ENCODE measurements at places on chromosomes 2 and 18.

DNA sequence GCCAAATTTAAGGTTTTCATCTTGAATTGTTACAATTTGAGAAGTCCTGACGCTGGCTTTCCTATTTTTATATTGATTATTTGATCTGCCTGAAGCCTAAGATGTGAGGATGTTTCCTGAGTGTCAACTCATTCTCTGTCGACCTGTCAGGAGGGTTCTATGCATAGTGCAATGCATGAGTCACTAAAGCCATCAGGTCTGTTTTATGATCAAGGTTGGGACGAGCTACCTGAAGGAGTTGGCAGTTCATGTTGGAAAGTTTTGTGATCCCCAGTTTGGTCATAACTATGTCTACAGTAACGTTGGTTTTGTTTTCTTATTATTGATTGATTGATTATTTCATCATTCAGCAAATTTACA, 71.2 kb downstream of the NABP1 start:
- H3K36me3 ChIP-seq, result no peaks in the 10 kb centered on the region
- H3K4me3 ChIP-seq, result no peak overlapping the region
- no peak overlapping the region for H3K27ac ChIP-seq
- no peak for DNase-seq
- H3K4me1 ChIP-seq, result no peaks in the 10 kb centered on the region

- H3K27ac ChIP-seq, result no peak overlapping the region
- H3K36me3 ChIP-seq, result no peaks in the 10 kb centered on the region
- no peaks in the 10 kb centered on the region for H3K27me3 ChIP-seq
These were observed 241.2 kb downstream of the SLC4A3 start for GRCh38 chr2:219868635-219869034.

DNA sequence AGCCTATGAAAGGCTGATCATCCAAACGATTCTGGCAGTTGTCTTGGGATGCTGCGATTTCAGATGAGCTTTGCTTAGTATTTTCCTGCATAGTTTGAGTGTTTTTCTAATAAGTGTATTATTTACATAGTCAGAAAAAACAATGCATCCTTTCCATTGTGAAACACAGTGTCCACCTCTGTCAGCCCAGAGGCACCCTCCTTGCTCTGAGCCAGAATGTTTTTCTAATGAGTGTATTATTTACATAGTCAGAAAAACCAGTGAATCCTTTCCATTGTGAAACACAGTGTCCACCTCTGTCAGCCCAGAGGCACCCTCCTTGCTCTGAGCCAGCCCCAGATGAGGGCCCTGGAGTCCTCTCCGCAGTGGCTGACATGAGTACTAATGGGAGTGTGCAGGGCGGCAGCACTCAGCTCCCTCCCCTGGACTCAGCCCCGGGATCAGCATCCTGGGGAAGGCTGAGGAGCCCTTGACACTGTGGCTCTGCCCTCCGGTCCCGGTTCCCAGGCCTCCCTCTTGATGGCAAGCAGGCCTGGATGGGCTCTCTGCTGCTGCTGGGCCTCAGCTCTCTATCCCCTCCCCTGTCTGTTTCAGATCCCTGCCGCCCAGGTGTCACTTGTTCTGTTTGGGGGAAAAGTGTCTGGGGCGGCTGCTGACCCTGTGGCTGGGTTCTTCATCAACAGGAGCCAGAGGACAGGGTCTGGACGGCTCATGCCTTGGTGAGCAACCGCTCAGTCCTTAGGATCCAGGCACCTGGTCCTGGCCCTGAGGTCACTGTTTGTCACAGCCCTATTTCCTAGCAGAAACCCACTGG, 5.9 kb downstream of the MFSD2B start:
- H3K4me1 ChIP-seq, result peaks cover 4% of the 10 kb centered on the region
- H3K27ac ChIP-seq, result no peak overlapping the region
- no peaks in the 10 kb centered on the region for H3K27me3 ChIP-seq
- no peaks in the 10 kb centered on the region for H3K36me3 ChIP-seq

DNA sequence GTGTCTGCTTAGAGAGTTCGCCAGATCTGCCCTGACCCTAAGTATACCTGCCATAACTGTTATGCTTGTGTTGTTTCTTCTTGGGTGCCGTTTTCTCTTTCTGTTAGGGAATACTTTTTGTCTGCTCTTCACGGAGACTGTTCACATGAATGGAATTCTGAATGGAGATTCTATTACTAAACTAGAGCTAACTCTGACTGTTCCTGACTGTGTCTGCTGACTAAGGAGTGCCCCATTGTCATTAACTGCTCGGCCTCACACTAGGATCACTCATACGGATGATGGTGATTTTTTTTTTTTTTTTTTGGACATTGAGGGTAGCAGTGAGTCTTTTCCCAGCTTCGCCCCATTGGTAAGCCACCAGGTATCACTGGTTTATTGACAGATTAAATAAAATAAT, 104.8 kb upstream of the SLC8A1 start:
- DNase-seq, result no peak
- no peaks in the 10 kb centered on the region for H3K4me1 ChIP-seq
- no peaks in the 10 kb centered on the region for H3K36me3 ChIP-seq
- H3K27me3 ChIP-seq, result no peaks in the 10 kb centered on the region
- H3K27ac ChIP-seq, result no peak overlapping the region

DNA sequence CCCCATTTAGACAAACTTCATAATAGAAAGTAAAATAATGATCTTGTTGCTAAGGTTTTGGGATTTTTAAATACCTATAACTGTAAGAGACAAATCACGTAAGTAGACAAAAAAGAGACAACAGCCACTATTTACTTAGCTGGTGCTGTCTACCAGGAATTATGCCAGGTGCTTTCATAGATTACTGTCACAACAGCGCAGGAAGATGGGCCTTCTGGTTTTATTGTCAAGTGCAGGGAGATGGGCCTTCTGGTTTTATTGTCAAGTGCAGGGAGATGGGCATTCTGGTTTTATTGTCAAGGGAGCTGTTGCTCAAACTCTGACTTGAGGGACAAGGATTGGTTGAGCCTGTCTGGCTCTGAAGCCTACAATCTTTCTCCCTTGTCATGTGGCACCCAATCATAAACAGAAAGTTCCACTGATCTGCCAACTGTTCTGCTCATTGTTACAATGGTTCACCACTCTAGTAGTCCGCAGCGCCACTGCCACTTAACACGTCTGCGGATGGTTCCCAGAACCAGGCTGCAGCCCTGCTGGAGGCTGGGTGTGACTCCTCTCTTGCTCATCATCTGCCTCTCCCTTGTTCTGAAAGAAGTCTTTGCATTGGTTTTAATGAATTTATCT, 95.0 kb downstream of the RNF144A start:
- peaks cover 6% of the 10 kb centered on the region for H3K4me1 ChIP-seq
- no peak overlapping the region for H3K4me3 ChIP-seq
- H3K36me3 ChIP-seq, result peaks cover 5% of the 10 kb centered on the region
- no peaks in the 10 kb centered on the region for H3K27me3 ChIP-seq
- no peak overlapping the region for H3K27ac ChIP-seq

- H3K27ac ChIP-seq, result no peak overlapping the region
- H3K4me3 ChIP-seq, result no peak overlapping the region
- H3K36me3 ChIP-seq, result no peaks in the 10 kb centered on the region
- no peaks in the 10 kb centered on the region for H3K27me3 ChIP-seq
- H3K4me1 ChIP-seq, result peaks cover 25% of the 10 kb centered on the region
- no peak for DNase-seq
These were observed 84.2 kb upstream of the STPG4 start for GRCh38 chr2:47239119-47239969.

DNA sequence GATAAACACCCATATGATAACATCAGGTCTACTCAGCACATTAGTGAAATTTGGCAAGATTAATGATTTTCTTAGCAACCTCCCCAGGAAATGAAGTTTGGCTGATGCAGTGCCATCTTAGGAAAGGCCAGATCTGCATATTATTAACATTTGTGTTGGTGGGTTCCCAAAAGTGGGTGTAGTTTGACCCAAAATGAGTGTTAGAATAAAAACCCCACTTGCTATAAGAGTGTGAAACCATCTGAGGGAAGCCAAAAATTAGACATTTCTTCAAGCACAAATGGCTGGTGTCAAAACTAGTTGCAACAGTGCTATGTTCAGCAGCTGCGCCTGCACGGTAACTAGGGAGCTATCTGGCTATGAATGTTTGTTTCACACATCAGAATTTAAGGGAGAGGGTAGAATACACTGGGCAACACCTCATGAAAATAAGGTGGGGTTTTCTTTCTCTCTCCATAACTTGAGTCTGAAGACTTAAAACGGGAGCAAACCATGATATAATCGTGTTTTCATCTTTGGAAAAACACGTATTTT, 15.9 kb upstream of the CSRNP3 start:
- no peak overlapping the region for H3K27ac ChIP-seq
- no peaks in the 10 kb centered on the region for H3K4me1 ChIP-seq
- H3K27me3 ChIP-seq, result no peaks in the 10 kb centered on the region
- H3K4me3 ChIP-seq, result no peak overlapping the region
- H3K36me3 ChIP-seq, result no peaks in the 10 kb centered on the region
- no peak for DNase-seq

DNA sequence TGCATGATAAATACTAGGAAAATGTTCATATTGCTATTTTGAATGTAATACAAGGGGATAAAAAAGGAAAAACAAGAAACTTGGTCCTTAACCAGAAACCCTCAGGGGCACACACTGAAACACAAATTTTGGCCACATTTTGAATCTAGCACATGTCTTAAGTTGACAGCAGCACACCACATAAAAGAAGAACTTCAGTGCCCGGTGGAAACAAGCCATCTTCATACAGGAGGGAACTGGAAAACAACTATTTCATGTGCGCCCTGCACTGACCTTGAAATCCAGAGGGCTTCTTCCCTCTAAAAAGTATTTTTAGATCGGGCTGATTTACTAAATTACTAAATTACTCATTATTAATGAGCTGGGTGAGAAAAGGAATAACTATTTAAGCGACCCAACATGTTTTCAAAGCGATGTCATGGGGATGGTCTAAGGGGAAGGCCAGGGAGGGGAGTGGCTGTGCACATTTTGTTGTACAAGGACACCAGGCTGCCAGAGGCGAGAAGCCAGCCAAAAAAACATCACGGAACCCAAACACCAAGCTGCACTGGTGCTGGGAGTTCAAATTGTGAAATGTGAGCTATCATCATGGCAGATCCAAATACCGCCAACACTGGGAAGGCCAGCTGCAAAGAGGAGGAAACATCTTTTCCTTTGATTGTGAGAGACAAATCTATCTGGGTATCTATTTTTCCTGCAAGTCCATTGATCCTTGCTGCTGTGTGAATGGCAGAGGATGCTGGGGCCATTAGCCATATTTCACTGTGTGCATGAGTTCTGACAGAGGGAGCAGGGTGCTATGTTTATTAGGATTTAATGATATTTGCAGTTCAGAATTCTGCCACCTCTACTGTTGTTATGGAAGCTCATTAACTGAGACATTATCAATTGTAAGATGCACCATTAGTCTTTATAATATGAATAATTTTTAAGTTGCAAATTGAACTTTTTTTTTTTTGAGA, 150.7 kb upstream of the LMAN1 start:
- H3K27me3 ChIP-seq, result no peaks in the 10 kb centered on the region
- DNase-seq, result no peak
- H3K4me3 ChIP-seq, result no peak overlapping the region
- H3K27ac ChIP-seq, result no peak overlapping the region

- no peaks in the 10 kb centered on the region for H3K27me3 ChIP-seq
- H3K36me3 ChIP-seq, result no peaks in the 10 kb centered on the region
- peaks cover 2% of the 10 kb centered on the region for H3K4me1 ChIP-seq
- DNase-seq, result no peak
These were observed 166.3 kb upstream of the SERTAD2 start for GRCh38 chr2:64819774-64820688.

DNA sequence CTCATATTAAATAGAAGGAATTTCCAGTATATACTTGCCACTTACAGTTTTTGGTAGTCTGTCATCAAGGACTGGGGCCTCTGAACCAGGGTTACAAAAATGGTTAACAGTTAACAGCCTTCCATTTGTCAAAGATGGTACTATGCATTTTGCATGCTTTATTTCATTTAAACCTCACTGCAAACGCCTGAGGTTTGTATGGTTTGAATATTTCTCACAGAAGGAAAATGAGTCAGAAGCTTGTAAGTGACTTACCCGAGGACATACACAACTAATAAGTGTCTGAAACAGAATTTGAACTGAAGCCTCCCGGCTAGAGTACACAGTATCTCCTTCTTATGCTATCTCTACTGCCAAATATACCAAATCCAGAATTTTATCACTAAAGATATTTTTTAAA, 1593.5 kb upstream of the ACVR2A start:
- H3K27me3 ChIP-seq, result no peaks in the 10 kb centered on the region
- H3K27ac ChIP-seq, result no peak overlapping the region
- no peaks in the 10 kb centered on the region for H3K4me1 ChIP-seq
- H3K4me3 ChIP-seq, result no peak overlapping the region
- no peak for DNase-seq

GRCh38 chr2:133513893-133514292, 54.4 kb downstream of the NCKAP5 start:
- H3K4me3 ChIP-seq, result no peak overlapping the region
- H3K27ac ChIP-seq, result no peak overlapping the region
- H3K27me3 ChIP-seq, result no peaks in the 10 kb centered on the region
- DNase-seq, result no peak

- DNase-seq, result no peak
- H3K27ac ChIP-seq, result no peak overlapping the region
- H3K4me3 ChIP-seq, result no peak overlapping the region
- H3K27me3 ChIP-seq, result no peaks in the 10 kb centered on the region
- H3K36me3 ChIP-seq, result no peaks in the 10 kb centered on the region
These were observed 44.4 kb upstream of the SPRED2 start for GRCh38 chr2:65476778-65477177.

DNA sequence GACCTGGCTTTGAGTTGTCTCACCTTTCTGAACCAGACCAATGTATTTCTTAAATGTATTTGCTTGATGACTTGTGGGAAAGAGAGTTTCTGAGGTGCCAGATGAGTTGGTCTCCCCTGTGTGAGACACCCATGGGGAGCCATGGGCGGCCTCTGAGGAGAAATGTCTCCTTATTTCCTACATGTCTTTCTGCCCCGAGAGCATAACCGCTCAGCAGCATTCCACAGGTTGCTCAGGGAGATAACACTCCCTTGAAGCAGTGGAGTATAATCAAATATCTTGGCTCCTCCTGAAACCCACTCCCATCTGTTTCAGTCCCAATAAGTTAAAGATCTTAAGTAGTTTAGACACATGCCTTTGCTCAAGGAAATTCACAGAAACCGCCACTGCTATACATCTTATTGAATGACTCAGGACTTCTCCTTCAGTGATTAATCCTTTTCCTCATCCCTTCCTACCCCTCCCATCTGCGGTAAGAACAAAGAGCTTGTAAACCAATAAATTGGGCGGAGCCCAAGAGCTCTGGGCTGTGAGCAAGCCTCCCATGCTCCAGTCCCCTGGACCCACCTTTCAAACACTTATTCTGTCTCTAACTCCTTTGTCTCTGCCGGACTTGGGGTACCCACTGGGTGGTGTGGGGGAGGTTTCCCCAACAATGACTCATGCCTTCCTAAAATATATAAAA, 285.5 kb upstream of the LRRTM4 start:
- DNase-seq, result no peak
- H3K36me3 ChIP-seq, result no peaks in the 10 kb centered on the region
- H3K27ac ChIP-seq, result no peak overlapping the region
- H3K4me1 ChIP-seq, result no peaks in the 10 kb centered on the region
- H3K27me3 ChIP-seq, result no peaks in the 10 kb centered on the region

GRCh38 chr2:106275971-106276370, 81.9 kb upstream of the UXS1 start:
- H3K27ac ChIP-seq, result no peak overlapping the region
- no peak for DNase-seq
- no peak overlapping the region for H3K4me3 ChIP-seq
- H3K36me3 ChIP-seq, result no peaks in the 10 kb centered on the region

All from neuronal stem cell (in vitro differentiated cells).